Vagina (tissue), 2 donors: ENCODE measurements at places on chromosomes 2 and 18. TPM values are rescaled to one million over a fixed set of nuclear protein-coding genes. Genes with fewer than 3 reads are reported as not detected.

CCBE1 gene
- 2.9 TPM for total RNA-seq

DAW1 gene
- not detected for total RNA-seq

CCDC142 gene
- total RNA-seq, result 41.3 TPM

FOSL2 gene
- total RNA-seq, result 213 TPM

DSG1 gene
- total RNA-seq, result 122 TPM

RND3 gene
- total RNA-seq, result 62.1 TPM

DNA sequence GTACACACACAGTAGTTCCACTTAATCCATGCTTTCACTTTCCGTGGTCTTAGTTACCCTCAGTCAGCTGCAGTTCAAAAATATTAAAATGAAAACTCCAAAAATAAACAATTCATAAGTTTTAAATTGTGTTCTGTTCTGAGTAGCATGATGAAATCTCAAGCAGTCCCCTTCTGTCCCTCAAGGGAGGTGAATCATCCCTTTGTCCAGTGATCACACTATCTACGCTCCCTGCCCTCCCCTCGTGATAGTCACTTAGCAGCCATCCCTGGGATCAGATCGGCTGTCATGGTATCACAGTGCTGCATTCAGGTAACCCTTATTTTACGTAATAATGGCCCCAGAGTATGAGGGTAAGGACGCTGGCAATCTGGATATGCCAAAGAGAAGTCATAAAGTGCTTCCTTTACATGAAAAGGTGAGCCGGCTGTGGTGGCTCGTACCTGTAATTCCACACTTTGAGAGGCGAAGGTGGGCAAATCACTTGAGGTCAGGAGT, 5.8 kb upstream of the RTN4 start:
- no peak for DNase-seq

DNA sequence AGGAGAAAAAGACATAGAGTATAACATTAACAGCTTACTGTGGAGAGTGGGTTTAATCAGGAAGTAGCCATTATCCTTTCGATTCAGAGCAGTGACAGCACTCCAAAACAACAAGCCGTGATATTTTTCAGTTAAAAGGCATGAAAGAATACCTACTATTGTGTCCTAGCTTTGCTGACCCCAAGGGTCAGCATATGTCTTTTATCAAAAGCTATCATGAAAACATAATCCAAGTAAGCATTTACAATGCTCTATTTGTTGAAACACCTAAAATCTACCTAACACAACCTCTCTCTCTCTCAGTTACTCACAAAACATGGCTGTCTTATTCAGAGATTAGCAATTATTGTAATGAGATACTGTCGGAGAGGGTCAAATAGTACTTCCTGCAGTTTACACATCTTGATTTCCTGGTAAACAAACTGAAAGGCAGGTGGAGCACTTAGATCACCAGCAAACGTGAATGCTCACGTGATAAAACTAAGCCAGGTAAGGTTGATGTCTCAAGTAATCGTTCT, 100.0 kb downstream of the BAZ2B start:
- no peak for DNase-seq

GRCh38 chr2:170146784-170147183, 31.2 kb upstream of the MYO3B start:
- no peak for DNase-seq

- DNase-seq, result no peak
These were observed at the start of gene SLC9A2 for GRCh38 chr2:102619414-102620319. Gene SLC9A2, plus strand, starts transcription at chr2:102619553. Its CDS starts 296 bp downstream, at chr2:102619849.

GRCh38 chr2:73174941-73175662, 27.3 kb upstream of the NOTO start:
- no peak for DNase-seq

DNA sequence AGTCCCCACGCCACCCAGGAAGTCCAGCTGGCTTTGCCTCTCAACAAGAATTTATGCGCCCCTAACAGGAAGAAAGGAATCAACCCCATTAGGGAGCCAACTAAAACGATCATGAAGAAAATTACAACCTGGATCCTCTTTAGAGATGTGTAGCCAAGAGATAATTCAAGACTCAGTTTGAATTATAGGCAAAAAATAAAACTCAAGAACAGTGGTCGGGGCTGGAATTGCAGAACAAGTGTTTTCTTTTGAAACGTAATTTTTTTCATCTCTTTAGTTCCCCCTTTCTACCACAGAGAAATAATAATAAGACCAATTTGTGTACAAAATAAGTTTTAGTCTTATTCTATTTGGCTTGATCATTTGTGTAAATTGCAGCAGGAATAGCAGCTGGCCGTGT, 22.4 kb downstream of the PDCD1 start:
- no peak for DNase-seq

GRCh38 chr2:215528555-215528954, 92.7 kb upstream of the FN1 start:
- no peak for DNase-seq

- no peak for DNase-seq
These were observed 199.2 kb upstream of the SMAD2 start for GRCh38 chr18:48129621-48130082.

GRCh38 chr2:83887757-83888156, 571.3 kb downstream of the SUCLG1 start:
- no peak for DNase-seq
